ENCODE measurements at places on chromosomes 3 and 15. TPM values are rescaled to one million over a fixed set of nuclear protein-coding genes. Genes with fewer than 3 reads are reported as not detected.

The UACA gene
- total RNA-seq = 1.9 TPM

The ELL3 gene
- total RNA-seq = 2.2 TPM

The IGDCC3 gene
- not detected for total RNA-seq

DNA sequence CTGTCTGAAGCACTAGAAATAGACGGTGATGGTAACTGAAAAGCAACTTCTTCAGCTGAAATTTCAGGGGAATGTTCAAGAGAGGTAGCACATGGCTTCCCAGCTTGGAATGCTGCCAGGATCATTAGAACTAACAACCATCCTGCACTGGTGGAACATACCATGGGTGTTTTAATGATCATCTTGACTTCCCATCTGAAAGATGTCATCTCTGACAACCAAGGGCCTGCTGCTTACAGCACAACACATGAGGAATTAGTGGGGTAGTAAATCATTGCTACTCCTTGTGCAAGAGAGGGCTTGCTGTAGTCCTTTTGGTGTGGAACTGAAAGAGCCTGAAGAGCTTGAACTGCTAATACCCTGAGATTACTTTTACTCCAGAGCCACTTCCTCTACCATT, 853.7 kb downstream of the MCTP2 start:
- H3K36me3 ChIP-seq = no peaks in the 10 kb centered on the region
- no peak for DNase-seq
- no peaks in the 10 kb centered on the region for H3K27me3 ChIP-seq
- H3K4me1 ChIP-seq = no peaks in the 10 kb centered on the region
- no peak overlapping the region for H3K27ac ChIP-seq

DNA sequence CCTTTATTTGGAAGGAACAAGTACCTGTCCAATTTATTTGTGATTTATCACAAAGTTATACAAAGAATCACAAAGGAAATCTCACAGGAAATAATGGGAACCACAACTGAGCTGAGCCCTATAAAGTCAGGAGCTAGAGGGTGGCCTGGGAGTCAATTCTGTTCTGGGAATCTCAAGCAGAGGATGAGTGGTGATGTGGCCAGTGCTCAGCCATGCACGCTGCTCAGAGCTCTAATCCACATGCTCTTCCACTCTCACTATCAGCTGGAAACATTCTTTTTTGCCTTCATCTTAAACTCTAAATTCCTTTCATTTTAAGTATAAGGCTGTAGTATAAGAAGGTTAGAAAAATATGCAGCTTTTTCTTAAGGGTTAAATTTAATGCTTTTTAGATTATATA, 36.6 kb downstream of the UACA start:
- no peak for DNase-seq
- no peak overlapping the region for H3K27ac ChIP-seq
- no peaks in the 10 kb centered on the region for H3K4me1 ChIP-seq
- H3K27me3 ChIP-seq = peaks cover 12% of the 10 kb centered on the region
- H3K36me3 ChIP-seq = no peaks in the 10 kb centered on the region
- no peak overlapping the region for H3K4me3 ChIP-seq

DNA sequence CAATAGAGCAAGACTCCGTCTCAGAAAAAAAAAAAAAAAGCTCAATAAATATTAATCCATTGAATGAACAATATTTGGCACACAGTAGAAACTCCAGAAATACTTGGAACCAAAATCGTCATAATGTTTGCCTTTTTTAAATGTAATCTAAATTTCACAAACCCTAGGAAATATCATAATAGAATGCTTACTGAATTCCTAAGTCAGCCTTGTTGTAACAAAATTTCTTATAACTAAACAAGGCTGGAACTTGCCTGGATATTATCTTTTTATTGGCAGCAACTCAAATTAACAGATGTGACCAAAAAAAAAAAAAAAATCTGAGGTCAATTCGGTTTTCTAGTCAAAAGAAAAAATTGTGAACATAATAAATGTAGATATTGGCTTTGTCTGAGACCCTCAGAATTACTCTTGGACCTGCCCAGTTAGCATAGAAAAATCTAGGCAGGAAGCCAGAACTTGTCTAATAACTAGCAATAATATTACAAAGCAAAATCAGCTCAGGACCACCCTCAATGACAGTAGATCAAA, 33.3 kb downstream of the GABPB1 start:
- no peak for DNase-seq
- peaks cover 2% of the 10 kb centered on the region for H3K36me3 ChIP-seq
- no peaks in the 10 kb centered on the region for H3K27me3 ChIP-seq

DNA sequence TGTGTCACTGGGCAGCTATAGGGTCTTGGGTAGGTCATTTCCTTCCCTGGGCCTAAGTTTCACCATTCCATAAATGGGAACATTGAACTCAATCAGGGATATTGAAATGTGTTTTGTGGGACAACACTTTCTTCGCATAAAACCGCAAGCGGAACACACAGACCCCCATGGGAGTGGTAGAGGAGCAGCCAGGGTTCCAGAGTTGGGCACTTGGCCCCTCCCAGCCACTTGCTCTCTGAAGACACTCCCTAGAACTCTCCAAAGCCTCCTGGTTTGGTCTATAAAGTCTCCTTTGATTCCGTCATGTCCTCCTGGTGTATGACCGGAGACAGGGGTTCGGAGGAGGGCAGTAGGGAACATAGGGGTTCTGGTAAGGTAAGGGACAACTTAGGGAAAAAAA, 271.7 kb downstream of the UACA start:
- no peak for DNase-seq
- H3K4me3 ChIP-seq = peak overlapping the region; percentile 74
- peaks cover 40% of the 10 kb centered on the region for H3K27me3 ChIP-seq
- H3K4me1 ChIP-seq = peaks cover 94% of the 10 kb centered on the region

GRCh38 chr3:188964957-188965356, 206.8 kb upstream of the TPRG1 start:
- H3K27me3 ChIP-seq = peaks cover 38% of the 10 kb centered on the region
- no peak overlapping the region for H3K4me3 ChIP-seq
- DNase-seq = no peak
- no peaks in the 10 kb centered on the region for H3K36me3 ChIP-seq
- no peak overlapping the region for H3K27ac ChIP-seq
- peaks cover 7% of the 10 kb centered on the region for H3K4me1 ChIP-seq

DNA sequence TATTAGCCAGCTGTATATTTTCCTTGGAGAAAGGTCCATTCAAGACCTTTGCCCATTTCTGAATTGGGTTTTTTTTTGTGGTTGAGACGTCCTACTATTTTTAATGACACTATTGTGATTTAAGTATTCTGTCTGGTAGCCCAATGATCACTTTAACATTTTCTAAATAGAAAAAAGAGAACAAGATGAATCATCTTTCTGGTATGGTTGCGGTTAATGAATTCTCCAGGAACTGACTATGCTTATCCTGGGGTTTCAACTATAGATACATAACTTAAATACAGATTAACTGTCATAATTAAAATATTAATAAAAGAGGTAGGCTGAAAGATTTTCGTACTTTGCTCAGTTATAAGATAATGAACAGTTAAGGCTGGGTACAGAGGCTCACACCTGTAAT, 51.9 kb downstream of the PBRM1 start:
- H3K27me3 ChIP-seq = no peaks in the 10 kb centered on the region
- H3K36me3 ChIP-seq = peaks cover 16% of the 10 kb centered on the region
- no peaks in the 10 kb centered on the region for H3K4me1 ChIP-seq
- H3K27ac ChIP-seq = no peak overlapping the region
- no peak overlapping the region for H3K4me3 ChIP-seq
- no peak for DNase-seq

DNA sequence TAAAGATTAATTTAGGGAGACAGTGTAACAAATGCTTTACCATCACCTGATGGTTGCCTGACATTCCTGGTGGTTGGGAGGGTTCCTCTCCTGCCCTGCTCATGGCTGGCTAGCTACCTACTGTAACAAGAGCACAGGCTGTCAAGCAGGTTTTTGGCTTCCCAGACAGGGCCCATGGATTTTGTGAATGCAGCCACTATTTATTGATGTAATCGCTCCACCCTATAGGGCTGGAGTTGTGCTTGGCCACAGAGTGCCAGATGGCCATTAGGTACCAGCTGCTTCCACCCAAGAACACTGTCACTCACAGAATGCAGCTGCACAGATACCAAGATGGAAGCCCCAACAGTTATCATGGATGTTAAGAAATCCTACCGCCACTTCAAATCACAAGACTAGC, 31.0 kb upstream of the KLHL25 start:
- no peak overlapping the region for H3K4me3 ChIP-seq
- no peak overlapping the region for H3K27ac ChIP-seq
- H3K27me3 ChIP-seq = peaks cover 6% of the 10 kb centered on the region
- no peaks in the 10 kb centered on the region for H3K36me3 ChIP-seq
- no peaks in the 10 kb centered on the region for H3K4me1 ChIP-seq
- DNase-seq = no peak

GRCh38 chr15:93826293-93826692, 405.1 kb upstream of the MCTP2 start:
- no peaks in the 10 kb centered on the region for H3K36me3 ChIP-seq
- H3K4me1 ChIP-seq = no peaks in the 10 kb centered on the region
- H3K27ac ChIP-seq = no peak overlapping the region
- no peaks in the 10 kb centered on the region for H3K27me3 ChIP-seq
- DNase-seq = no peak
- H3K4me3 ChIP-seq = no peak overlapping the region

GRCh38 chr3:67587811-67588210, 66.6 kb downstream of the SUCLG2 start:
- no peak overlapping the region for H3K4me3 ChIP-seq
- H3K36me3 ChIP-seq = peaks cover 3% of the 10 kb centered on the region
- H3K4me1 ChIP-seq = peaks cover 27% of the 10 kb centered on the region
- no peak for DNase-seq

- DNase-seq = no peak
- no peak overlapping the region for H3K27ac ChIP-seq
- no peak overlapping the region for H3K4me3 ChIP-seq
- no peaks in the 10 kb centered on the region for H3K36me3 ChIP-seq
These were observed 29.0 kb downstream of the PXYLP1 start for GRCh38 chr3:141260630-141260927.

DNA sequence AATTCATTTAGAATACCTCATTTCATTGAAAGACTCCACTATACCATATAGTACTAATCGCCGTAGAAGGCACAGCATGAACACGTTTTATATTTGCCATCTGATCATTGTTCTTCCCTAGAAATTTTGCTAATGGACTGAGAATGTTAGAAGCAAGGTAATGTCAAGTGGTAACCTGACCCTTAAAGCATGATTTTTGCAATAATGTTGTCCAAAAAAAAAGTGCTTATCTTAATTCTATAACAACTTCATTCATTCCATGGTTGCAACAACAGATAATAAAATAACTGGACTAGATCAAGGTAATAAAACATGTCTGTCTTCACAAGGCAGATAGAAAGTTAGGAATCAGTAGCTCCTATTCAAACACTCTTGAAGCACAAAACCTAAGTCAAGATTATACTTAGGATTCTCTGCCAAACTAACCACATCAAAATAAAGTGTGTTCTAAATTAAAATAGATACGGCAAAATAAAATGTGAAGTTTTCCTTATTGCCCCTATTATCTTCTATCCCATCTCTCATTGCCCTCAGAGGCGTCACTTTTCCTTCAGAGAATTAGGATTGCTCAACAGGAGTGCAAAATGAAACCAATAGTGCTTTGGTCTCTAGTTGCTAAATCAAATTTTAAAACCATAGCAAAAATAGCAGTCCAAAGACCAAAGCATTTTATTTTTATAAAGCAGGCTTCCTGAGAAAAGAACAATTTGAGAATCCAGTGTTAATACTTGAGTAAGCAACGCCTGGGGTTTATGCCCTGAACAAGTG, 317.4 kb upstream of the UBE2E2 start:
- no peak overlapping the region for H3K4me3 ChIP-seq
- H3K27ac ChIP-seq = no peak overlapping the region
- no peak for DNase-seq
- H3K36me3 ChIP-seq = no peaks in the 10 kb centered on the region
- H3K4me1 ChIP-seq = no peaks in the 10 kb centered on the region

- peaks cover 27% of the 10 kb centered on the region for H3K4me1 ChIP-seq
- H3K4me3 ChIP-seq = no peak overlapping the region
- DNase-seq = no peak
- H3K36me3 ChIP-seq = peaks cover 9% of the 10 kb centered on the region
These were observed 2.3 kb upstream of the ABCF3 start for GRCh38 chr3:184183679-184184078.

DNA sequence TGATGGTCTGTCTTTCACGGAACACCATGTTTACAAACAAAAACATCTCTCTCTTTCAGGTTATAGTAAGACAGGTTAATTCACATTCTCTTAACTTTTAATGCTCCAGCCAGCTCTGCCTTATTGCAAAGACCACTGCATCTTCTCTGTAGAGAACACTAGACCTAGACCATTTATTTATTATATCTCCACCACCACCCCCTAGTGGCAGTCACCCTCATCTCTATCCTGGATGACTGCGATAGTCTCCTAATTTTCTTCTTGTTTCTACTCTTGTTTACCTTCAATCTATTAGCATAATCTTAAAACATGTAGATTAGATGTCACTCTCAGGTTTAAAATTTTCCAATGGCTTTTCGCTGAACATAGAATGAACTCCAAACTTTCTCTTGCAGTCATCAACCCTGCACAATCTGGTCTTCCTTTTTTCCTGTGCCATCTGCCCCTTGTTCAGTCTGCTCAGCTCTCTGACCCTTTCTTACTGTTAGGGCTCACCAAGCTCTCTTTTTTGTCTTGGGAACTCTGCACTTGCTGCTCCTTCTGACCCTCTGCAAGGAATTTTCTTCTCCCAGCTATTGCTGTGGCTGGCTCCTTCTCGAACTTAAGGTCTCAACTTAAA, 155.6 kb downstream of the SQOR start:
- peaks cover 22% of the 10 kb centered on the region for H3K27me3 ChIP-seq
- H3K36me3 ChIP-seq = no peaks in the 10 kb centered on the region
- no peak overlapping the region for H3K4me3 ChIP-seq
- H3K27ac ChIP-seq = no peak overlapping the region
- DNase-seq = peak; percentile 18

GRCh38 chr3:182243625-182244024, 531.9 kb downstream of the SOX2 start:
- peak overlapping the region; percentile 35 for H3K27ac ChIP-seq
- H3K4me3 ChIP-seq = no peak overlapping the region
- H3K4me1 ChIP-seq = no peaks in the 10 kb centered on the region
- H3K27me3 ChIP-seq = peaks cover 5% of the 10 kb centered on the region

- H3K36me3 ChIP-seq = no peaks in the 10 kb centered on the region
- no peak overlapping the region for H3K4me3 ChIP-seq
- H3K27me3 ChIP-seq = no peaks in the 10 kb centered on the region
These were observed 881.5 kb downstream of the VGLL3 start for GRCh38 chr3:86109434-86109833.

DNA sequence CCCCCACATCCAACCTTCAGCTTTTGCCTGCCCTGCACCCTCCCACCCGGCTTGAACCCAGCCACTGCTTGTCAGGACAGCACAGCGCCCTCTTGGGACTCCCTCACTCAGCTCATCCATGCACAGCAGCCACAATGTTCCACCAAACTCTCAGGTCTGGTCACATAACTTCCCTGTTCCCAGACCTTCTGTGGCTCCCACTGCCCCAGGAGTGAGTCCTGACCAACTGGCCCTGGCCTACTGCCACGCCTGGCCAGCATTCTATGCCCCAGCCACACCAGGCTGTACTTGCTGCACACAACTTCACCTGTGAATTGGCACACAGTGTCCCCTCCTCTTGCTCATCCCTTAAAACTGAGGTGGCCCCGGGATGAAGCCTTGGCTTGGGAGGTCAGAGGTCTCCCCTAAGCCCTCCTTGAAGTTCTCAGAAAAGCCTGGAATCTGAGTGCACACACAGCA, 21.0 kb downstream of the PLXNB1 start:
- no peaks in the 10 kb centered on the region for H3K4me1 ChIP-seq
- DNase-seq = no peak
- H3K27ac ChIP-seq = no peak overlapping the region
- H3K4me3 ChIP-seq = no peak overlapping the region
